ENCODE measurements at places on chromosomes 1 and 21.

GRCh38 chr1:68181165-68181556, 51.2 kb downstream of the WLS start:
- no peak for DNase-seq

GRCh38 chr1:205974712-205975111, 28.5 kb downstream of the RAB7B start:
- DNase-seq: peak; percentile 16

DNA sequence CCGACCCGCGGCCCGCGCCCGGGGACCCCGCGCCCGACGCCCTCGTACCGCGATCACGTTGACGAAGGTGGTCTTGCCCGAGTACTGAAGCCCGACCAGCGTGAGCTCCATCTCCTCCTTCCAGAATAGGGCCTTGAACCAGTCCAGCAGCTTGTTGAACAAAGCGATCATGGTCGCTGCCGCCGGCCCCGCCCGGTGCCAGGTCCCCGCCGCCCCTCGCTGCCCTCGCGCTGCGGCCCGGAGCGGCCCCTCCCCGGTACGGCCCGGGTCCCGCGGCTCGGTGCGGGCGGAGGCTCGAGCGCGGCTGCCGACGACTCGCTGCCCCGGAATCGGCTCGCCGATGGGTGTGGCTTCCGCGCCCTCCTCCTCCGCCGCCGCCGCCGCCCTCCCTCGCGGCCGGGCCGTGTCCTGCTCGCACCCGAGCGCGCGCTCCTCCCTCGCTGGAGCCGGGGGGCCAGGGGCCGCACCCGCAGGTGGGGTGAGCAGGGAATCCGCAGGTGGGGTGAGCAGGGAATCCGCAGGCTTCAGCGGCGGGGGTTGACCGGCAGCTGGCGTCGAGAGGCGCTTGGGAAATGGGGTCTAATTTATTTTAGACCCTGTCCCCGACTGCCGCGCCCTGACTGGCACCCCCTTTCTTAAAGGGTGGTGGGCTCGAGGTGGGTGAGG, at the start of gene ARL8A:
ARL8A (minus strand) TSS at position 336 of the 666 bp plus-strand sequence; CDS start at position 171, 165 bp downstream.
- peak; percentile 82 for DNase-seq

DNA sequence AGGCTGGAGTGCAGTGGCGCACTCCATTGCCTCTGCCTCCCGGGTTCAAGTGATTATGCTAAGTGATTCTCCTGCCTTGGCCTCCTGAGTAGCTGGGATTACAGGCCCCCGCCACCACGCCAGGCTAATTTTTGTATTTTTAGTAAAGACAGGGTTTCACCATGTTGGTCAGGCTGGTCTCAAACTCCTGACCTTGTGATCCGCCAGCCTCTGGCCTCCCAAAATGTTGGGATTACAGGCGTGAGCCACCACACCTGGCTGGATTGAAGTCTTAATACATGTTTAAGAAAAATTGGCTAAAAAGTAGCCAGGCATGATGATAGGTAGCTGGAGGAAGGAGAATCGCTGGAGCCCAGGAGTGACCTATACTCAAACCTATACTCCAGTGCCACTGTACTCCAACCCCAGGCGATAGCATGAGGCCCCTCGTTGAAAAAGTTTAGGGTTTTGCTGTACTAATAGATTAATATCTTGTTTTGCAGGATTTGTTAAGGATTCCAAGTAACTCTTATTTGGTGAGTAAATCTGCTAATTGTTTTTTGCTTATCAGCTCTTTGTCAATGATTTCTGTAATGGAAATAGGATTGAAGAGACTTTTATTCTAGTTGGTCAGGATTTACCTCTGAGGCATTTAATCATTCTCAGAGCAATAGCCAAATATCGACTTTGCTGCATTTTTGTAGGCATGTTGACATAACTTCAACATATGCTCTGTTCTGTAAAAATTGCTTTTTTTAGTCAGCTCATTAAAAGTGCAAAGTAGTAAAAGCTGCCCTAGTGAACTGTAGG, 2.0 kb downstream of the RCC1 start:
- no peak for DNase-seq

GRCh38 chr1:24908591-24909259, 21.4 kb downstream of the RUNX3 start:
- no peak for DNase-seq

- DNase-seq: no peak
Observed at GRCh38 chr21:33849834-33850233, 65.8 kb downstream of the ATP5PO start.

DNA sequence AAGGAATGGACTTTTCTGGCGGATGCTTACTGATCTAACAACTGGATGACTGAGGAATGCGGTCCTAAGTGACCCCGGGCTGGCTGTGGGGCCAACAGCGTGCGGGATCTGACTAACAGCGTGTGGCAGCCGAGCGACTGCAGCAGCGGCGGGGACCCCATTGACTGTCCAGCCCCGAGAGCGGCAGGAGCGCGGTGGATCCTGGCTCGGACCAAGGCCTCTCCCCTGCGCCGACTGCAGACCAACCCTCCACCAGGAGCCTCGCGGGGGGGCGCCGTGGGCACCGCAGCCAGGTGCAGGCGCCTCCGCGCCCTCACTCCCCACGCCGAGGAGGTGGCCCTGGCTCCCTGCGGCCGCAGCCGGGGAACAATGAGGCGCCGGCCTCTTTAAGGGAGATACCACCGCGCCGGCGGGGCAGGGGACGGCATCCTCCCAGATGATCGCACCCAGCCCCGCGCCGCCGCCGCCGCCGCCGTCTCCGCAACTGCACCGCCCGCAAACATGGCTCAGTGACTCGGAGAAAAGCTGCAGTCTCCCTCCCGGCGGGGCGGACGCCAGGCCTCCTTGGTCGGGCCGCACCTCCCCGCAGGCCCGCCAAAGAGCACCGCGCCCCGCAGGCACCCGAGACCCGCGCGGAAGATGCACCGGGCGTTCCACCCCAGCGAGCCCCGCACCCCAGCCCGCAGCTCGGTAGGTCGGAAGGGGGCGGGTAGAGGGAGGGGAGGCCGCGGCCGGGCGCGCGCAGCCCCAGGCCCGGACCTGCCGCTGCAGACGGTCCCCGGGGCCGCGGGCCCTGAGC, 694 bp upstream of the PDIK1L start:
- peak; percentile 86 for DNase-seq

DNA sequence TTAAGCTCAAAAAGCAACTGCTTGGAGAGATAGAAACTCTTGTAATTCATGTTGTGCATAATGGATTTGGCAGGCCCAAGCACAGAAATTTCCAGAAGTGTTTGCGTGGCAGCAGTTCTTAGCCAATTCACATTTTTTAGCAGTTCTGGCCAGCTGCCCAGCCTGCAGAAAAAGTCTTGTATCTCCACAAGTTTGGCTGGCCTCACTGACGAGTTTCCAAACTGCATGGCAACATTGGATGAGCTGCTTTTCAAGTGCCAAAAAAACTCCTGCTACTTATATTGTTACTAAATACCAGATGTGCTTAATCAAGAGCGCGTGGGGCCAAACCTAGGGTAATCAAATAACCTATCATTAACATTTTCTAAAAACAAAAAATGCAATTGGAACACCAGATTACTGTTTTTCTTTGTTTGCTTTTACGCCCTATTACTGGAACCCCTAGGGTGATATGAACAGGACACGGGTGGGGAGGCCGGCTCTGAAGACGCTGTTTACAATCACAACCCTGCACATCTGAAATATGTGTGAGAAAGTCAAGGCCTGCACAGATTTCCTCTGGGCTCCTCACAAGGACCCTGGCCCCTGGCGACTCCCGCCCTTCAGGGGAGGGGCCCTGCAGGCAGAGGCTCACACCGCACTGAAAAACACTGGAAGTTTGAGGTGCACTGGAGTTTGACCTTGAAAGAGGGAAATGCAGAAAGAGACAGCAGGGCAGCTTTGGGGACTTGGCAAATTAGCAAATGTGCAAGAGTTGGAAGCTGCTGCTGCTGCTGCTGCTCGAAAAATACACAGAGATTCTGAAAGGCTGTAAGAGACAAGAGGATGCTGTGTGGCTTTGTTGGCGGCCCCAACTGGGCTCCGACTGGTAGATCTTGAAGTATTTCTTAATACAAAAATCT, 55.2 kb upstream of the TARBP1 start:
- peak; percentile 98 for DNase-seq

GRCh38 chr1:246096356-246096755, 410.7 kb downstream of the SMYD3 start:
- no peak for DNase-seq

GRCh38 chr21:38282921-38283320, 26.1 kb downstream of the KCNJ15 start:
- no peak for DNase-seq

GRCh38 chr1:36513676-36514473, 31.2 kb upstream of the CSF3R start:
- DNase-seq: no peak

DNA sequence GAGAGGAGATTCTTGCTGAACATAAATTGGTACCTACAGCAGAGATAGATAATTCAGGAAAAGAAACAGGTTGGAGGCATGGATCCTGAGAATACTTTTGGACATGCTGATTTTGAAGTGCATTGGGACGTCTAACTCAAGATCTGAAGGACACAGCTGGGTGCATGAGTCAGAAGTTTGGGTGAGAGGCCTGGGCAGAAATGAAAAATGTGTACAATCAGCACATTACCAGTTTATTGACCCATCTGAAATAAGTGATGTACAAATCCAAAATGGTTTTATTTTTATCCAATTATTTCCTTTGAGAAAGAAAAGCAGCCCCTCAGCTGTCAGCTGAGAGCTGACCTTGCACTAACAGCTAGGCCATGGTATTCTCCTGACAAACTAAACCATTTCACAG, 975.2 kb upstream of the B3GALT2 start:
- DNase-seq: no peak

- DNase-seq: no peak
Observed at GRCh38 chr1:162070825-162071224, 1.3 kb downstream of the NOS1AP start.

DNA sequence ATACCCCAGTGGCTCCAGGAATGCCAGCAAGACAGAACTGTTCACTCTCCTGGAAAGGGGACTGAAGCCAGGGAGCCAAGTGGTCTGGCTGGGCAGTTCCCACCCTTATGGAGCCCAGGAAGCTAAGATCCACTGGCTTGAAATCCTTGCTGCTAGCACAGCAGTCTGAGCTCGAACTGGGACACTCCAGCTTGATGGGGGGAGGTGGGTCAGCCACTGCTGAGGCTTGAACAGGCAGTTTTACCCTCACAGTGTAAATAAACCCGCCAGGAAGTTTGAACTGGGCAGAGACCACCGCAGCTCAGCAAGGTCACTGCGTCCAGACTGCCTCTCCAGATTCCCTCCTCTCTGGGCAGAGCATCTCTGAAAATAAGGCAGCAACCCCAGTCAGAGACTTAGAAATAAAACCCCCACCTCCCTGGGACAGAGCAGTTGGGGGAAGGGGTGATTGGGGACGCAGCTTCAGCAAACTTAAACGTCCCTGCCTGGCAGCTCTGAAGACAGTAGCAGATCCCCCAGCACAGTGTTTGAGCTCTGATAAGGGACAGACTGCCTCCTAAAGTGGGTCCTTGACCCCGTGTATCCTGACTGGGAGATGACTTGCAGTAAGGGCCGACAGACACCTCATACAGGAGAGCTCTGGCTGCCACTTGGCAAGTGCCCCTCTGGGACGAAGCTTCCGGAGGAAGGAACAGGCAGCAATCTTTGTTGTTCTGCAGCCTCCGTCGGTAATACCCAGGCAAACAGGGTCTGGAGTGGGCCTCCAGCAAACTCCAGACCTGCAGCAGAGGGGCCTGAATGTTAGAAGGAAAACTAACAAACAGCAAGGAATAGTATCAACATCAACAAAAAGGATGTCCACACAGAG, 568.4 kb downstream of the PLA2G4A start:
- DNase-seq: no peak

DNA sequence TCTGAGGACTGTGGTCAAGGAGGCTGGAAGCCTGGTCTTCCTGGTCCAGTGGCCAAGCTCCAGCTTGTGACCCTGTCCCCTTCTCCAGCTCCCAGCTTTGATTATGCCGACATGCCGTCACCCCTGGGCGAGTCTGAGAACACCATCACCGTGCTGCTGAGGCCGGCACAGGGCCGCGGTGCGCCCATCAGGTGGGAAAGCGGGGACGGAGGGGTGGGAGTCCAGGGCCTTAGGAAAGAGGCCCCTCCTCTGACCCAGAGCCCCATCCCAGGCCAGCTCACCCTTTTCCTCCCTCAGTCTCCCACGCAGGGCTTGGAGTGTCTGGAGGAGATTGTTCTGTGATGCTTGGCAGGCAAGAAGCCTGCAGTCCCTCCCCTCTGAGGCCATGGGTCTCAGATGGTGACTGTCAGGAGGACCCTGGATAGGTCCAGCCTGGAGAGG, 43.6 kb downstream of the PTPRU start:
- DNase-seq: no peak

DNA sequence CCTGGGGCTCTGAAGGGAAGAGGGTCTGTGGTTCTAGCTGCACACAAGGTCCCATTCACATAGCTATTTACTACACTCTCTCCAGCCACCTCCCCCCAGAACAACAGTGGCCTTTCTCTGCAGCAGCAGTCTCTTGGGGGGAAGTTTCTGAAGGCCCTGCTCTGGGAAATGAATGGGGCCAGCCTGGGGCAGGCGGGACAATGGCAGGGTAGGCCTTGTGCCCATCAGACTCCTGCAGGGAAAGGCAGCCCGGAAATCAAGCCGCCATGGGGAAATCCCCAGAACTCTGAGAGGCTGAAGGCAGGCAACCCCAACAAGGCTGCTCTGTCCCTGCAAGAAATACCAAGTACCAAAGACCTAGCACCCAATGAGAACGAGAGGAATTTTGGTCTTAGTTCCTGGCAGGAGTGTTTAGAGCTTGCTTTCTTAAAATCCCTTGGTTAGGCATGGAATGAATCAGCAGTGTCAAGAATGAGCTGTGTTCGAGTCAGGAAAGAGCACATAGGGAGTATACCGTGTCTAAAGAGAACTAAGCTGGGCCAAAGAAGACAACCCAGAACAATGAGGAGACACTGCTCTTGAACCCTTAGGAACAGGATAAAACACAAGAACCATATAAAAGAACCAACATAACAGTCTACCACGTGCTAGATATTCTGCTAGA, 11.3 kb downstream of the ARHGEF11 start:
- no peak for DNase-seq

DNA sequence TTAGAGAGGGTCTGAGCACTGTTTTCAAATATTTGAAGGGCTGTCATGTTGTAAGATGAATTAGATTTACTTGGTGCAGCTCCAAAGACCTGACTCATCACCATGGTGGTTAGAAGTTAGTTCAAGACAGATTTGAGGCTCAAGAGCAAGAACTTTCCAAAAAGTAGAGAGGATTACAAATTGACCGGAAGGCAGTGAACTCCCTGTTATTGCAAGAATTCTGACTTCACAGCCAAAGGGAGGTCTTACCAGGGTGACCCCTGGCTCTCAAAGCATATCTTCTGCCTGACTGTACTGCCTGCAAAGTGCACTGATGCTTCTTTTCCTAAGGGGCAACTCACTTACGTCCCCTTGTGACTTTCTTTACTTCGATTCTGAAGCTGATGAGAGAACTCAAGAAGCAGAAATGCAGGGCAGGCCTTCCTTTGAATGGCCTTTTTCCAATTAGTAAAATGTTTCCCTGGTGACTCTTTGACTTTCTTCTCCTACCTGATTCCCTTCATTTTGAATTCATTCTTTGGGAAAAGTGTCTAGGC, 86.4 kb downstream of the NAV1 start:
- DNase-seq: no peak

DNA sequence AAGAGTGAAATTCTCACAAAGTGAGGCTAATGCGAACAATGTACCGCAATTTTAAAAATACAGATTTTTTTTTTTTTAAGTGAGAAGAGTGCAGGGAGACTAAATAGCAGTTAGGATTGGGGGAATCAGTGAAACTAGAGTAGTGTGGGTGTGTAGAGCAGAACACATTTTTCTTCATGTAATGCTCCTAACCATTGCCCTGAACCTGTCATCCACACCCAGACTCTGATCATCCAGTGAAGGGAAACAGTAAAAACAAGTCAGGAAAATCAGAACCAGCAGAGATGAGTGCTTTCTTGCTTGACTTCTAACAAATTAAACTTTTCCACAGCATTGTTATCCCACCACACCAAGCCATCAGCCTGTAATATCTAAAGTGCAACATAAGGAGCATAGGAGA, 9.1 kb downstream of the CADM3 start:
- DNase-seq: no peak
